ENCODE measurements at places on chromosomes 1 and 21.
A peak's percentile ranks its signal among the peaks of the same experiment; 100 is the strongest.

DNA sequence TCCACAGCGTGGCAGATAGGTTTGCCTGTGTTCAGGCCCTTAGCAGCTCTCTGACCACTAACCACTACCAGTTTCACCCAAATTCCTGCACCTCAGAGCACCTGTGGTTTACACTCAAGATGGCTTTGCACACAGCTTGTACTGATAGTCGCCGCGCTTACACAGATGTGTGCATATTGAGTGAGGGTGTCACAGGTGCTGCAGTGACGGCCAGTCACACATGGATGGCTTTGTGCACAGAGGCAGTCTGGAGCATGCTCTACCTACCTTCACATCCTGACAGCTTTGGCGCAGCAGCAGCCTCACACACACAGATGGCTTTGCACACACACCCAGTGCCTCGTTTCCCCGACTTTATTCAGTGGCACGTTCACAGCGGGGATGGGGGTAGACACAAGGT, 7.5 kb downstream of the DMAP1 start:
- DNase-seq: no peak

DNA sequence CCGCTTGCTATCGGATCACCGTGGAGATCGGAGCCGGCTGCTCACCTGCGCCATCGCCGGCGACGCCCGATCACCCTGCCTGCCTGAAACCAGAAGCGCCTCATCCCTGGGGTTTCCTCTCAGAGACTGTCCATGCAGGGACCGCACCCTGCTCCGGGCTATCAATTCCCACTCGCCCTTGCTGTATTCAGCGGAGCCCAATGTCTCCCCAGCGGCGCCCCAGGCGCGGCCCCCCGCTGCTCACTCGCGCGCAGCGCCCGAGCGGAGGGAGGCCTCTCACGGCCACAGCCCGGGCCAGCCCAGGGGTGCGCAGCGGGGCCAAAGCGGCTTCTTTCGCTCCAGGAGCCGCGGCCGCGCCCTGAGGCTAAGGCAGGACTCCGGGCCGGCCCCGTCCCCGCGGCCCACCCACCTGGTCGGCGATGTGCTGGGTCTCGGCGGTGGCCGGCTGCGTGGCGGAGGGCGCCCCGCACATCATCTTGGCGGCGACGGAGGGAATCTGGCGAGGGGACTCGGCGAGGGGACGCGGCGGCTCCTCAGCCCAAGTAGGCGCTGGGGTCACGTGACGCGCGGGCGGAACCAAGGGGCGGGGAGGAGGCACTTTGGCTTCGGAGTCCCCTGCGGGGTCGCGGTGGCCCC, at the start of gene CSTB:
Gene CSTB, minus strand, starts transcription at position 514 of the 636 bp plus-strand sequence. Its CDS starts 39 bp downstream, at position 475.
- peak; percentile 89 for DNase-seq

GRCh38 chr1:181149326-181150125, 61.0 kb downstream of the IER5 start:
- peak; percentile 87 for DNase-seq

DNA sequence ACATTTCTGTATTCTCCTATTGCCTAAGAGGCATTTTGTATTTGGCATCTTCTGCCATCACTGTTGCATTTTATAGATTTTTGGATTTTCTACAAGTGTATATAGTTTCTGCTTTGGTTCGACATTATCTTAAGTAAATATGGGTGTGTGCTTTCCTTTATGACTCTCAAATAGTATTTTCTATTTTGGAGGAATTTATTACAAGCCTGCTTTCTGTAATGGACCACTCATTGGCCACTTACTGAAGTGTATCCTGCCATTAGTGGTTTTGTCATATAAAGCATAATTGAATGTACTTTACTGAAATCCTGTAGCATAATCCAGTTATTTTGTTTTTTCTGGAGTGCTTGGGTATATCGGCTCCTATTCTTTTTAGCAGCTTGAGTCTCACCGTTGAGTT, 184.3 kb downstream of the PATJ start:
- DNase-seq: no peak

DNA sequence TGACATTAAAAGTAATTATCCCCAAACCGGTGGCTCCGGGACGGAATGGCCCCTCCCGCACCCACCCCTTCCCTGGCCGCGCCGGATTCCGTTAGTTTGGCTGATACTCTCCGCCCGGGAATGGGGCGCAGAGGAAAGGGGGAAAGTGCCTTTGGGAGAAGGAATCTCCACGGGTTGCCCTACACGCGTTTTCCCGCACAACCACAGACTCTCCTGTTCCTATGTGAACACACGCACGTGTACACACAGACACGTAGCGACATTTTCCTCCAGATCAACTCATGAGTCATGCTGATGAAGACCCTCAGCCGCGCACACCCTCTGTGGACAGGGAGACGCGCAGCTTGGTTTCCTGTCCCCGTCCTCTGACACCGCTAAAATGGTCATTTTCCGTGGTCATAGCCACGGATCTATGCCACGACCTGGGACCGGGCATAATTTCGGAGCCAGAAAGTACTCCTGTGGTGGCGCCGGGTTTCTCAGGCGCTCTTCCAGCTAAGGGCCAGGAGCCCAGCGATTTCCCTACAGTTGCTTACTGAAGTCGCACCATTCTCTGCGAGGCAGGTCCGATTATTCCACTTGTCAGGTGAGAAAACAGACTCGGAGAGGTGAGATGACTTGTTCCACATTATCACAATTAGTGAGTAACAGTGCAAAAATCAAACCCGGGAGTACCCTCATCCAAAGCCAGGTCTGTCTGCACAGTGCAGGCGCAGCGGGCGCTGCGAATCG, 4.0 kb upstream of the DMRTA2 start:
- no peak for DNase-seq

DNA sequence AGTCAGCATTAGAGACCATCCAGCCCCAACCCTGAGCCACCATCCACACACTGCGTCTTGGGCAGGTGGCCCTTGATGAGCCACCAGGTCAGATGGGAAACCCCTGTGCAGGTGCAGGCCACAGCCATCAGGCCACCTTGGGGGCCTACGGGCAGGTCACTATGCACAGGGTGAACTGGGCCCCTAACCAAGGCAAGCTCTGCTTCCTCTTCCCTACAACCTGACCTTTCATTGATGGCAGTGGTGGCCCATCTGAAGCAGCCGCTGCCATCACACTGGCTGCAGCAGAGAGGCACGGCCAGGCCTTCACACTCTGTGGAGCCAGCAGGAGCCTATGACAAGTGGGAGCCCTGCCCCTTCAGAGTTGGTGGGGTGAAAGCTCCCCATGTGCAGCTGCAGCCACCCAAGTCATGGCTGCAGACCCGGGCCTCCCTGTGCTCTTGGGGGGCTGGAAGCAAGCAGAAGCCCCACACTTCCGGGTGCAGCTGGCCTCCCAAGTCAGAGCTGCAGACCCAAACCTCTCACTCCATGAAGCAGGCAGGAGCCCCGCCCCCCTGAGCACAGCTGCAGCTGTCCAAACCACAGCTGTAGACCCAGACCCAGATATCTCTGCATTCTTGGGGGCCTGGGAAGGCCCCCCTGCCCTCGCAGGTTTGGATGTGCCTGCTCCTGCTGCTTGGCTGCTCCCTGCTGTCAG, 681.5 kb downstream of the MATN1 start:
- DNase-seq: no peak

GRCh38 chr1:206025283-206025820, 1.7 kb upstream of the CTSE start:
- no peak for DNase-seq

DNA sequence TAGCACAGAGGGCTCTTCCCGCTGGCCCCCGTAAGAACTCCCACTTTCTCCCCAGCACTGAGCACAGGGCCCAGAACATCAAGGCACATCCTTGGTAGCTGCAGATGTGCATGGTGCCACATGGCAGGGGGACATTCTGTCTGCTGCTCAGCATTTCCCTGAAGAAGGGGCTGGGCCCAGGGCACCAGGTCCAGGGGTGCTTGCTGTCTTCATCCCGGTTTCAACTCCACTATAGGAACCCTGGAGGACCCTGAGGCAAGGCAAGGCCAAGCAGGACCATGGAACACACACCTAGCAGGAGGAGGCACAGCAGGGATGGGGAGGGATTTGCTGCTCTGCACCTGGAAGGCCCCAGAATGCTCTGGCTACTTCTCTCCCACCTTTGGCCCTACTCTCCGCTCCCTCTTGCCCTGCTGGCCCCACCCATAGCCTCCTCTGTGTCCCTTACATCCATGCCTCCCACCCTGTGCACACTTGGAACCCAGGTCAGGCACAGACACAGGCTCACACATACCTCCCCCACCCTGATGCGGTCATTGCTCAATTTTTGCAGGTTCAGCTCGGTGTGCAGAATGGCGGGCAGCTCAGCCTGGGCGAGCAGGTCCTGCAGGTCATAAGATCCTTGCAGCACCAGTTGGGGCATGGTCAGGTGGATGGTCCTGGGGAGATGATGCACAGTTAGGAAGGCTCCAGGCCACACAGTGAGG, 10.1 kb downstream of the AGT start:
- DNase-seq: no peak

DNA sequence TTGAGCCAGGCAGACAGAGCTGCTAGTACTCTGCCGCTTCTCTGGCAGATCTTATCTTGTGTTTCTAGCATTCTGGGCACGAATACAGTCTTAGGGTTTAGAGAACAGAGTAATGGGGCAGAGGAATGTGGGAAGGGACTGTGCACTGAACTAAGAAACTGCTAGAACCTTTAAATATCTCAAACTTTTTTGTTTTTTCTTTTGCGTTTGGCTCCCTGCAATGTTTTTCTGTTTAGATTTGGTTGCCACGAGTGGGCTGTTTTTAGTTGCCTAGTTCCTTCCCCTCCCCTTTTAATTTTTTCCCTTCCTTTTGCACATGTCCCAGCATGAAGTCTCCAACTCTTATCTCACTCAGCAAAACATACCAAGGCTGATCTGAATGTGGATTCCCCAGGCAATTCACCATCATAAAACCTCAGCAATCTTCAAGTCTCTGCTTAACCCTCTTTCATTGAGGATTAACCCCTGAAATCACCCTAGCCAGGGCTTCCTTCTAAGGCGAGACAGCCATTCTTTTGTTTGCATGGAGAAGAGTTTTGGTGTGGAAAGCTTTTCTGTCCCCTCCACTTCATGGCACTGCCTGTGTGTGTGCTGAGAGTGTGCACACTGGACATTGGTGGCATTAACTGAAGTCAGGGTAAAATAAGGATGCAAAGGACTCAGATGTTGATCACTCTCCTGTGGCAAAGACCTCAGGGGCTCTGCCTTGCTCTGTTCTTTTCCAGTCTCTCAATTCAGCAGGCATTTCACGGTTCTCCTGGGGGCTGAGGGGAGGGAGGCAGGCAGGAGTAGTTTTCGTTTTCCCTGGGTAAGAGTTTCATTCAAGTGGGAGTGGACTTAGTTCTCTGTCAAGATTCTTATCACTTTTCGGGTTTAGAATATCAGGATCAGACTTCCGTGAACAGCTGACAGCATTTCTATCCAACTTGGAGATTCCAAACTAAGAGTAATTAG, 2.8 kb upstream of the ATF3 start:
- DNase-seq: no peak

DNA sequence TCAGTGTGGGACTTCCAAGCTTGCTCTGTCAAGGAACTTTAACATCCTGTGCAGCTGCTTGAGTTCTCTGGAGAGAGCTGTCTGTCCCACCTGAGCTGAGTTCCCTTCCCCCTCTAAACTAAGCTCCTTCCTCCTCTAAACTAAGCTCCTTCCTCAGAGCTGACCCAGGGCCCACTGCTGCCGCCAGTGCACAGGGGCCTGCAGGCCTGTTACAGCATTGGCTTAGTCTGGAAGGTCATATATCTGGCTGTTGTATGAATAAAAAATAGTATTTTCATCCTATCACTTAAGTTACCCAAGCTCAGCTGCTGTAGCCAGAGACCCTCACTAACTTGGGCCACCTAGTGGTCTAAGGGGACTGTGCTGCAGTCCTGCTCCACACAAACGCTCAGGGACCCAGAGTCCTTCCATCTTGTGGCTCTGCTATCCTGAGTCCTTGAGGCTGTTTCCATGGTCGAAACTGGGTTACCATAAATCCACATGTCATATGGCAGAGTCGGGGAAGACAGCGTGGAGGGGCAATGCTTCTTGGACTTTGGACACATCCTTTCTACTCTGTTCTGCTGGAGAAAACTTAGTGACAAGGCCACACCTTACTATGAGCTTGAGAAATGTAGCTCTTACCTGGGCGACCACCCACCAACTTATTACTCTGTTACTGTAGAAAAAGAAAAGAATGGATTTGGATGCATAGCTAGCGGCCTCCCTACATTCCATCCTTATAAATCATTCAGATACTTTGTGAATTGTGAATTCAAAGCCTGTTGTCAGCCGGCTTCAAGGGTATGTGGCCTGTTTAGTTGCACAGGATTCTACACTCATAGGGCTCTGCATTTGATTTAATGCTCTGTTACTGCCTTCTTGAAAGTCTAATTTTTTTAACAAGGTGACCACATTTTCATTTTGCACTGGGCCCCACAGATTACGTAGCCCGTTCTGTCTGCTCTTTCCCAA, 71.4 kb upstream of the GCLM start:
- DNase-seq: no peak

DNA sequence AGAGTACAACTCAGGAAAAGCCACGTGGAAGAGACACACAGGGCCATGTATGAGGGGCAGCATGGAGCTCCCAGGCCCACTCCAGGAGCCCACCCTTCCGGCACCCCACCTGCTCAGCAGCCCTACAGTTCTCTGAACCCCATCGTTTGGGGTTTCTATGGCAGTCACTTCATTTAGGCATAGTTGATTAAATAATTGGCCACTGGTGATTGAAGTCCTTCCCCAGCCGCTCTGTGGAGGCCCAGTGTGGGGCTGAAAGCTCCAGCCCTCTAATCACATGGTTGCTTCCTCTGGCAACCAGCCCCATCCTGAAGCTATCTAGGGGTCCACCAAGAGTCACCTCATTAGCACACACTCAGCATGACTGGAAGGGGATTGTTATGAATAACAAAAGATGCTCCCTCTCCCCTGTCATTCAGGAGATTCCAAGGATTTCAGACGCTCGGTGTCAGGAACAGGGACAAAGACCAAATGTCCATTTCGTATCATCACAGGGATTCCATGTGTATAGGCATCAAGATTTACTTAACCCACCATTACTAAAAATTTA, 12.2 kb upstream of the S100A7A start:
- no peak for DNase-seq

DNA sequence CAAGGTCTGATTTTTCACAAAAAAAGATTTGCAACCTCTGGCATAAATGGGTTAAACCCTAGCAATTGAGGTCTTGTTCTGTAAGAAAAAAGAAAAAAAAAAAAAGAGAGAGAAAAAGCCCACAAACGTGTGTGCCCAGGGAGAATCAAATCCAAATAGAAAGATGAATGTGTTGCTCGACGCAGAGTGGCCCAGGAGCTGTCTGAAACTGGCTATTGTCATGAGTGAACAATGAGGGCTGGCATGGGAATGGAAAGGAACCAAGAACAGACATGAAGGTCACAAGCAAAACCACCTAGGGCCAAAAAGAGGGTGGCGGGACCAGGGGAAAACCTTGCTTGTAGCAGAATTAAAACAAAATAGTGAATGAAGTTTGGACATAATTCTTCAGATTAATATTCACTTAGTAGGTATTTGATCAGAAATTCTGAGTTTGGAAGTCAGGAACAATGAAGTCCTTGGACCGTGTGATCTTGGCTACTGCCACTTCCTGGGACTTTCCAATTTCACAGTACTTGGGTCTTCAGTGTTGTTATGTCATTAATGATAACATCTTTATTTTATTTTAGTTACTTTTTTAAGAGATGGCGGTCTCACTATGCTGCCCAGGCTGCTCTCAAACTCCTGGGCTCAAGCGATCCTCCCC, 3.1 kb downstream of the ENO1 start:
- DNase-seq: no peak
